Muscle of leg (tissue), 16 donors: ENCODE measurements at places on chromosomes 11 and 22. TPM values are rescaled to one million over a fixed set of nuclear protein-coding genes. Genes with fewer than 3 reads are reported as not detected.

- DNase-seq: peak; percentile 65
- no peak overlapping the region for H3K4me3 ChIP-seq
- peaks cover 71% of the 10 kb centered on the region for H3K4me1 ChIP-seq
- no peaks in the 10 kb centered on the region for H3K27me3 ChIP-seq
- peak overlapping the region; percentile 60 for H3K27ac ChIP-seq
Observed at GRCh38 chr11:68381716-68382115, 69.3 kb downstream of the LRP5 start.

DNA sequence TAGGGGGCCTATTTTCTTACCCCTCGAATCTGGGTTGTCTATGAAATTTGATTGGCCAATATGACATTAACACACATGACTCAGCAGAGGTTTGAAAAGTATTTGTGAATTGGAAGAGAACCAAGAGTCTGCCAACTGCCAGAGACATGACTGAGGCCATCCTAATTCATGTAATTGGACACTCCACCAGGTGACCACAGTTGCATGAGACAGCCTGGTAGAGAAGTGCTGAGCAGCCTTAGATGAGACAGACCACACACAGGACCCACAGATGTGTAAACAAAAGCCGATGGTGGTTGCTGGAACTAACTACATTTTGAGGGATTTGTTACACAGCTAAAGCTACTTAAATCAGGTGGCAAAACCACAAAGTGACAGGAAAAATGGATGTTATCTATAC is 855 bp upstream of the MS4A5 start:
- no peak for DNase-seq
- H3K4me1 ChIP-seq: no peaks in the 10 kb centered on the region
- no peaks in the 10 kb centered on the region for H3K36me3 ChIP-seq

Gene NLRP6
- total RNA-seq: 0.04 TPM

GRCh38 chr11:33015621-33016551 is at the start of gene DEPDC7:
Gene DEPDC7 (plus strand): TSS chr11:33015878. CDS start chr11:33015956, 78 bp downstream.
- peak; percentile 94 for DNase-seq
- peak within 1 kb of the TSS; percentile 87 for H3K27ac ChIP-seq
- peak within 1 kb of the TSS; percentile 59 for H3K4me3 ChIP-seq
- H3K27me3 ChIP-seq: peaks cover 5% of the 10 kb centered on the region
- peaks cover 11% of the 10 kb centered on the region for H3K4me1 ChIP-seq

Gene CDHR5
- total RNA-seq: 0.75 TPM

Gene MACROD1
- total RNA-seq: 107 TPM

Gene P4HA3
- 3.0 TPM for total RNA-seq

- H3K4me3 ChIP-seq: no peak overlapping the region
- peak; percentile 33 for DNase-seq
- H3K4me1 ChIP-seq: no peaks in the 10 kb centered on the region
- no peaks in the 10 kb centered on the region for H3K27me3 ChIP-seq
Observed at GRCh38 chr11:16897470-16898061, 116.6 kb downstream of the PLEKHA7 start.

DNA sequence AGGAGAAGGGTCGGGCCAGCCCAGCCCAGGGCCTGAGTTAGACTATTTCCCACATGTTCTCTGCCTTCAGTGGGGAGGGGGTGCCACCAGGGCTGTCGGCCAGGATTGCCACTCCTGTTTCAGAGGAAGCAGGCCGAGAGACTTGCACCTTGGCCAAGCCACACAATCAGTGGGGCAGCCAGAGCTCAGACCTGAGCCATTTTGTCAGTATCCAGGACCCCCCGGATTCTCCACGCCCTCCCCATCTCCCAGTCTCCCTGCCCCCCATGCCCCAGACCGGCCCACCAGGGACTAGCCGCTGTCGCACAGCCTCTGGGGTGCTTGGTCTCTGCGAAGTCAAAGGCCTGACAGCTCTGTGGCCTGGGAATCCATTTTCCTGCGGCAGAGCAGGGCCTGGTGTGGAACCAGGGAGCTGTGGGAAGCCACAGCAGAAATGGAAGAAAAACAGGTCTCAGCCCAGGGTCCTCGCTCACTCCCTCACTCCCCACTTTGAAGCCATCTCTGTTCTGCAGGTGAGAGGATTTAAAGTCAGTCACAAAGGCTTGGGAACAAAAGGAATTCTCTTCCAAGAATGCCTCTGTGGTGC is 25.5 kb upstream of the MGAT3 start:
- DNase-seq: no peak
- peaks cover 20% of the 10 kb centered on the region for H3K4me1 ChIP-seq
- no peak overlapping the region for H3K4me3 ChIP-seq
- peaks cover 63% of the 10 kb centered on the region for H3K36me3 ChIP-seq
- H3K27me3 ChIP-seq: no peaks in the 10 kb centered on the region
- peak overlapping the region; percentile 84 for H3K27ac ChIP-seq
